Activated naive CD4-positive, alpha-beta T cell (primary cell): ENCODE measurements at places on chromosomes 13 and 19.

GRCh38 chr13:73879346-73880015 lies 254.7 kb downstream of the KLF12 start:
- no peak for DNase-seq

- DNase-seq: no peak
These were observed 44.8 kb downstream of the MBNL2 start for GRCh38 chr13:97266772-97267417.

GRCh38 chr13:28493740-28494503 lies 1.0 kb downstream of the FLT1 start:
- no peak for DNase-seq

- DNase-seq: no peak
These were observed 325.1 kb downstream of the SLC7A1 start for GRCh38 chr13:29270271-29270985.

DNA sequence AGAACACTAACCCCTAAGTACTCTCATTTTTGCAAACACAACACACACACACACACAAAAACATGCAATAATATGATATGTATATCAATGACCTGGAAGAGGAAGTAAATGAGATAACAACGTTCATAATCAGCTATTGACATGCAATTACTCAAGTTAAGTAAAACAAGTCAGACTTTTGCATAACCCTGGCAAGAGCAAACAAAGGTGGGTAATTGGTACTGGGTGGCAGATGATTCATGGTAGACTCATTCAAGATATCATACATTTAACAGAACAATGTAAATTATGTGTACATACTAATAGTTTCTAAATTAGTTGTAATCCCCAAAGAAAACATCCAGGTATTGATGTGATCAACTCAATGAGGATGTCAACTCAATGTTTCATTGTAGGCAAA lies 508.8 kb downstream of the DACH1 start:
- no peak for DNase-seq

GRCh38 chr13:99864627-99864990 lies 107.0 kb downstream of the ZIC5 start:
- DNase-seq: no peak

DNA sequence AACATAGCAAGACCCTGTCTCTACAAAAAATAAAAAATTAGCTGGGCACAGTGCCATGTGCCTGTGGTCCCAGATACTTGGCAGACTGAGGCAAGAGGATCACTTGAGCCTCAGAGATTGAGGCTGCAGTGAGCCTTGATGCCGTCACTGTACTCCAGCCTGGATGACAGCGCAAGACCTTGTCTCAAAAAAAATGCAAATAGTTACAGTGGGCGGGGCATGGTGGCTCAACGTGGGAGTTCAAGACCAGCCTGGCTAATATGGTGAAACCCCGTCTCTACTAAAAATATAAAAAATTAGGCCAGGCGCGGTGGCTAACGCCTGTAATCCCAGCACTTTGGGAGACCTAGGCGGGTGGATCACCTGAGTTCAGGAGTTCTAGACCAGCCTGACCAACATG lies 8.5 kb downstream of the PGLS start:
- DNase-seq: no peak

DNA sequence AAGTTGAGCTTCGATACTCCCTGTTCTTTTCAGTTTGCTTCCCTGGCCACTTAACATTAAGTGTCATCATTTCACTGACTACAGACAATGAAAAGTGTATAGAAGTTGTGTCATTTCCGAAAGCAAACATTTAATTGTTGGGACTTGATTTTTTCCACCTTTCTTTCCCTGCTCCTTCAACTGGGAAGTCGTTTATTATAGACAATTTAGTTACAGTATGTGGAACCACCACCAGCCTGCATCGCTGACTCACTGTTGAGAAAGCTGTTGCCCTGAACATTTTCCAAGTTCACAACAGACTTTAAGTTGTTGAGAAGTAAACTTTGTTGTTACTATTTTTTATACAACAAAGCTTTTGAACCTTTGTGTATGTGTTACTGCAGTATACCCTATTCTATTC lies 788.4 kb upstream of the PRR20A start:
- DNase-seq: no peak

DNA sequence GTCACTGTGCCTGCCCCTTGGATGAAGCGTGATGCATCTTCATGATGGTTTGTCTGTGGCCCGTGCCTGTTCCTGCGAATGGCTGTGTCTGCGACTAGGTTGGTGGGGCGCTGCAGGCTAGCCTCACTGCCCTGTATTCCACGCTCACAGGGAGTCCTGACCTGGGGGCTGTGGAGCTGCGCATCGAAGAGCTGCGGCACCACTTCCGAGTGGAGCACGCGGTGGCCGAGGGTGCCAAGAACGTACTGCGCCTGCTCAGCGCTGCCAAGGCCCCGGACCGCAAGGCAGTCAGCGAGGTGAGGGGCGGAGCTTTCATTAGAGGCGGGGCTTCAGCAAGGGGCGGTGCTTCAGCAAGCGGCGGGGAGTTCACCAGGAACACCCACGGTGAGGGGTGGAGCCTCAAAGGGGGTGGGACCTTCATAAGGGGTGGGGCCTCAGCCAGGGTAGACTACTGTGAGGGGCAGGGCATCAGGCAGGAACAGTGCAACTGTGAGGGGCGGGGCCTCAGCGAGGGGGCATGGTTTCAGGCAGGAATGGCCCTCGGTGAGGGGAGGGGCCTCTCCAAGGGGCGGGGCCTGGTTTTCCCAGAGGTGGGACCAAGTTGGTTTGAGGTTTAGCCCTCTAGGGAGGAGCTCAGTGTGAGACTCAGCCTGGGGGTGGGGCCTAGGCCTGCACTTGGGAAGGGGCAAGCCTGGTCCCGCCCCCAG lies 17.2 kb downstream of the PKN1 start:
- DNase-seq: no peak

GRCh38 chr19:55451163-55451964 lies 8.3 kb upstream of the SHISA7 start:
- no peak for DNase-seq

GRCh38 chr19:11624069-11624463 lies 26.8 kb downstream of the ZNF627 start:
- DNase-seq: no peak

DNA sequence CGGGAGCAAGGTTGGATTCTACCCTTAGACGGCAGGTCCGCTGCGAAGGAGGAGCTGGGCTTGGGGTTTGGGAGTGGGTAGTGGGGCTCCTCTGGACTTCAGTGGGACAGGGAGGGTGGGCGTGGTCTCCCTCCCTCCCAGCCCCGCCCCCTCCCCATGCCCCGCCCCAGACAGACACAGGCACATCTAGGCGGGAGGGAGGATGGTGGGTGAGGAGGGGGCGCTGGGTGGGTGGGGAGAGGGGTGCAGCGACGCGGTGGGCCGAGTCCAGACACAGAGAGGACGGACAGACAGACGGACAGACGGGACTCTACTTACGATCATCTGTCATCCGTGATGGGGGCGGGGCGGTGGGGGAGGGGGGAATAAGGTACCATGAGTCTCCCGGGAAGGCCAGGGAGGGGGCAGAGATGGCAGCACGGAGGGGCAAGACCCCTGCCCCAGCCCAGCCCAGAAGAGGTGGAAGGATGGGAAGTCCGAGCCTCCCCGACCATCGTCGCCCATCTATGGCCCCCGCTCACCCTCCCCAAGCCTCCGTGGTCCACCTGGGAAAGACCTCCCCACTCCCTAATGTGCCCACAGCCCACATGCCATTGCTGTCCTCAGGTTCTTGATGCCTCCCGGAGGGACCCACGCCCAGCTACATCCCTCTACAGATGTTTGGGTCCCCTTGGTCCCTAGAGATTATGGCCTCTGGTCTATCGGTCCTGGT lies 64.8 kb downstream of the UNC13A start:
- no peak for DNase-seq

- no peak for DNase-seq
These were observed 530.4 kb downstream of the DIAPH3 start for GRCh38 chr13:59633290-59633689.

DNA sequence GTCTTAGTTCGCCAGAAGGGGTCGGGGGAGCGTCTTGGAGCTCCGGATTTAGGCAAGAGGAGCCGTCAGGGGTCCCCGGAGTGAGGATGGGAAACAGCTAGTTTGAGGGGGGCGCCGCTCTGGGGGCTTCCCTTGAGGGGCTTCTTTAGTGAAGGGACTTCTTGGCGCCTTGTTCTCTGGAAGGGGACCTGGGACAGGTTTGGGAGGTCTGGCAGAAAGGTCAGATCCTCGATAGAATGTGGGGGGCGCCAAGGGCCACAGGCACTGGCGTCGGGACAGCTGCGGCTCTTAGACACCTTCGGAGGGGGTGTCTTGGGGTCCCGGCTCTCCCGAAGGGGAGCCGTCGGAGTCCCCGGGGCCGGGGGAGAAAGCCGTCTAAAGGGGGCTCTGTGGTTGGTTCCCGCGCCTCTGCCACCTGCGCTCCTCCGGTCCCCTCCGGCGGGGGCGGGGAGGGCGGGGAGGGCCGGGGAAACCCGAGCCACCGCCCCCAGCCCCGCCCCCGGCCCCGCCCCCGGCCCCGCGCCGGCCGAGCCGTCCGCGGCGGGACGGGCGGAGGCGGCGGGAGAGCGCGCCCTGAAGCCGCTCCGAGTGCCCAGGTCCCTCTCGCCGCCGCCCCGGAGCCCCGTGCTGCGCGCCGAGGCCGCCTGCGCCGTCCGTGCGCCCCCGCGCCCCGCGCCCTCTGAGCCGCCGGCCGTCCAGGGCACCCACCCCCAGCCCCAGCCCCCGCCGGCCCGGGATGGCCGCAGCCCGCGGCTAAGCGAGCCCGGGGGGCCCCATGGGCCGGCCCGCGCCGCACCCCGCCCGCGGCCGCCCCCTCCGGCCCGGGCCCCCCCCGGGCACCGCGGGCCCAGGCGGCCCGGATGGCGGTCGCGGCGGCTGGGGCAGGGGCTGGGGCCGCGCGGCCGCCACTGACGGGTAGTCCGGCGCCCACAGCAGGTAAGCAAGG lies at the start of gene NRTN:
Gene NRTN (plus strand): TSS at position 552 of the 946 bp plus-strand sequence. CDS start 19,099 bp downstream, outside the sequence.
- DNase-seq: peak; percentile 64

- DNase-seq: no peak
These were observed 6.3 kb downstream of the ARRDC5 start for GRCh38 chr19:4896372-4896771.

DNA sequence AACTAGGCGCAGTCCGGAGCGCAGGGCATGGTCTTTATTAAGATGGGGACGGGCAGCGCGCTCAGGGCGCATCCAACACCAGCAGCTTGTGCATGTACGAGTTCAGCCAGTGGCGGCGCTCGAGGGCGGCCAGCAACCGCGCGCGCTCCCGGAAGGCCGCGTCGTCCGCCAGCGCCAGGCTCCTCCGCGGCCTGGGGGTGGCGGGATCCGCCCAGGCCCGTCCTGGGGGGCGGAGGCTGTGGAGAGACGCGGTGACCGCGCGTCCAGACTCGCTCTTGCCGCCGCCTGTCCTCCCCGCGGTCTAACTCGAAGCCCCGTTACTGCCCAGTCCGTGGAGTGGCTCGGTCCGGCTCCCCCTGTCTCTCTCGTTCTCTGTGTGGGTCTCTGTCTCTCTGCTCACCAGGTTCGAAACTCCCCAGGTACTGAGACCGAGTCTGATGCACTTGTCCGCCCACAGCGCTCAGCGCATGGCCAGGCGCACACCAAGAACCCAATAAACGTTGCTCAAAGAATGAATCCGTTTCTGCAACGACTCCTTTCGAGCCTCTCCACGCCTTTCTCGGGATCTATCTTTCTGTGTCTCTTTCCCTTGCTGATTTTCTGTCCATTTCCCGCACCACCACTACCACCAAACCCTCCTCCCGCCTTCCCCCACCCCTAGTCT lies 702 bp downstream of the PTH2 start:
- no peak for DNase-seq

DNA sequence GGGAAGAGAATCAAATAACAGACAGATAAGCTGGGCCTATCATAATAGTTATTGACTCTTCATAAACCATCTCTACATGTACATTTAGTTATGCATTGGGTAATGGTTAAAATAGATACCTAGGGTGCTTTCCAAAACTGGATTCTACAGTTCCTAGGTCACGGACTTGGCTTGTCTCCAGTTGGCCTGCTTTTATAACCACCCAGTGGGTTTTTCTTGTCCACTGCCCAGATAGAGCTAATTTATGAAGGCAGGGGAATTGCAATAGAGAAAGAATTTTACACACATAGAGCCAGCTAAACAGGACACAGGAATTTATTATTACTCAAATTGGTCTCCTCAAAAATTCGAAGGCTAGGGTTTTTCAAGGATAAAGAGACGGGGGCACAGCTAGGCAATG lies 97.3 kb downstream of the FAM216B start:
- DNase-seq: no peak

- DNase-seq: no peak
These were observed 4.0 kb downstream of the MRPL54 start for GRCh38 chr19:3766520-3766919.

DNA sequence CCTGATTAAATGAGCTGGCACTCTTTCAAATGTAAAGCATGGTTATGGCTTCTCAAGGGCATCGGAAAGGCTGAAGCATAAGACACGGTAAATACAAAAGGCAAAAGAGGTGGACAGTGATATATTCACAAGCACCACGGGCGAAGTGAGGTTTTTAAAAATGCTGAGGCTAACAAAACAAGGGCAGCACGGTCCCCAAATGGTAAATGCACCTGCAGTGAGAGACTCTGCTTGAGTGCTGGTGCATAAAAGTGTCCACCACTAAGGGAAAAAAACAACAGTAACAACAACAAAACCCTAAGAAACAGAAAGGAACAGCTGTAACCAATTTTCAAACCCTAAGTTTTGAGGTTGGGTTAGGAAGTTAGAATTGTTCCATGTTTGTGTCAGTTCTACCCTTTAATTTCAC lies 234.9 kb downstream of the PCDH9 start:
- DNase-seq: no peak

DNA sequence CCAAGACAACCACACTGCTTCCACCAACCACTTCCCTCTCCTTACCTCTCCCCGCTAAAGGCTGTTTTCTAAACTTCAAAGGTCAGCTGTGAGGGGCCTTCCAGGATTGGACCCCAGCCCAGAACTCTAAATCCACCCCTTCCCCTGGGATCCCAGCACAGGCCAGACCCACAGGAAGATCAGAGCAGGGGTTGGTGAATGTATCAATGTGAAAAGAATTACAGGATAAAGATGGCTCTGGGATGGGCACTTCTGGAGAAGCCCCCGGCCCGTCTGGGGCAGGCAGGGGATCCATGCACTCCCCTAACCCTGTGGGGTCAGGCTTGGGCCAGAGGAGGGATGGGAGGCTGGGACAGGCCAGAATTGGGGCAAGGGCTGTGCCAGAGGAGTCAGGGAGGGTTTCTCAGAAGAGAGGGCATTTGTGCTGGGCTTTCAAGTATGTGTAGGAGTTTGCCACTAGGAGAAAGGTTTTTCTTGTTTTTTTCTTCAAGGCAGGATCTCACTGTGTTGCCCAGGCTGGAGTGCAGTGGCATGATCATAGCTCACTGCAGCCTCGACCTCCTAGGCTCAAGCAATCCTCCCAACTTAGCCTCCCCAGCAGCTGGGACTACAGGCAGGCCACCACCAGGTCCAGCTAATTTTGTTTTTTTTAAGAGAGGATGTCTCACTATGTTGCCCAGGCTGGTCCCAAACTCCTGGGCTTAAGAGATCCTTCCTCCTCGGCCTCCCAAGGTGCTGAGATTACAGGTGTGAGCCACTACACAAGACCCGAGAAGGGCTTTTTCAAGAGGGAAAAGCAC lies 1.0 kb upstream of the MEF2B start:
- no peak for DNase-seq

- no peak for DNase-seq
These were observed 2.5 kb upstream of the PDX1 start for GRCh38 chr13:27917121-27917947.
